ENCODE measurements at places on chromosomes 1 and 21.
A peak's percentile ranks its signal among the peaks of the same experiment; 100 is the strongest.

DNA sequence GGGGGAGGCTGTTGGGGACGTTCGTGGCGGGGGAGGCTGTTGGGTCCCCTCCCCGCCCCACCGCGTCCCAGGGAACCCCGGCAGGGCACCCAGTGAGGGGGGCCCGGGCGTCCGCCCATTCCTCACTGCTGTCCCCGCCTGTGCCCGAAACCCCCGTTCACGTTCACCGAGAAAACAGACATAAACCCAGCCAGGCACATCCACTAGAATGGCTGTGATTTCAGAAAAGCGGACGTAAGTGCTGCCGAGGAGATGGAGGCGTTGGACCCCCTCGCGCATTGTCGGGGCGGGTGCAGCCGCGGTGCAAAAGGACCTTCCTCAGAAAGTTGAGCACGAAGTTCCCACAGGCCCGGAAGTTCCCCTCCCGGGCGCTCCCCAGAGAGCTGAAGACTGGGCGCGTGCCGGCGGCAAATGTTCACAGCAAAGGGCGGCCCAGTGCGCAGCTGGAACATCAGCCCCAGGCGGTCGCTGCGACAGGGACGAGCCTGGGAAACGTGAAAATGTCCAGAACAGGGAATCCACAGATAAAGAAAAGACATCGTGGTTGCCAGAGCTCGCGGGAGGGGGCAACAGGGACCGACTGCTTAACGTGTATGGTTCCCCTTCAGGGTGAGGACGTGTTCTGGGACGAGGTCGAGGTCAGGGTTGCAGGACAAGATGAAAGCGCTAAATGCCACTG lies 18.5 kb upstream of the SAMD11 start:
- peak; percentile 31 for DNase-seq

- DNase-seq, result no peak
Measured at GRCh38 chr1:63557365-63557987, 34.2 kb downstream of the EFCAB7 start.

DNA sequence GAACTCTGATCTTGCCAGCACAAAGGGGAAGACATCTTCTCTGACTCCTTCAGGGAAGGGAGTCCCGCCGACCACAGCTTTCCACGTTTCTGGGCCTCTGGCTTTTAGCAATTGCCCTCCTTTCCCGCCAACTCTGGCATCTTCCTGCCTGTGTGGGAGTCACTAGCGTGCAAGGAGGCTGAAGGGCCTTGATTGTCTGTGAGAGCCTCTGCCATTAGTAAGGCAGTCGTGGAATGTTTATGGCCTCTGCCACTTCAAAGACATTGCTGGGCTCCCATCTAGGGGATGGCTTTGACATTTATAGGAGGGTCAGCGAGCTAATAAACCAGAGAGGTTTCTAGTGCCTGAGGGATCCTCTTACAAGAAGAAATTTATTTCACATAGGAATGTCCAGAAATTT lies 14.3 kb upstream of the PROK1 start:
- no peak for DNase-seq

DNA sequence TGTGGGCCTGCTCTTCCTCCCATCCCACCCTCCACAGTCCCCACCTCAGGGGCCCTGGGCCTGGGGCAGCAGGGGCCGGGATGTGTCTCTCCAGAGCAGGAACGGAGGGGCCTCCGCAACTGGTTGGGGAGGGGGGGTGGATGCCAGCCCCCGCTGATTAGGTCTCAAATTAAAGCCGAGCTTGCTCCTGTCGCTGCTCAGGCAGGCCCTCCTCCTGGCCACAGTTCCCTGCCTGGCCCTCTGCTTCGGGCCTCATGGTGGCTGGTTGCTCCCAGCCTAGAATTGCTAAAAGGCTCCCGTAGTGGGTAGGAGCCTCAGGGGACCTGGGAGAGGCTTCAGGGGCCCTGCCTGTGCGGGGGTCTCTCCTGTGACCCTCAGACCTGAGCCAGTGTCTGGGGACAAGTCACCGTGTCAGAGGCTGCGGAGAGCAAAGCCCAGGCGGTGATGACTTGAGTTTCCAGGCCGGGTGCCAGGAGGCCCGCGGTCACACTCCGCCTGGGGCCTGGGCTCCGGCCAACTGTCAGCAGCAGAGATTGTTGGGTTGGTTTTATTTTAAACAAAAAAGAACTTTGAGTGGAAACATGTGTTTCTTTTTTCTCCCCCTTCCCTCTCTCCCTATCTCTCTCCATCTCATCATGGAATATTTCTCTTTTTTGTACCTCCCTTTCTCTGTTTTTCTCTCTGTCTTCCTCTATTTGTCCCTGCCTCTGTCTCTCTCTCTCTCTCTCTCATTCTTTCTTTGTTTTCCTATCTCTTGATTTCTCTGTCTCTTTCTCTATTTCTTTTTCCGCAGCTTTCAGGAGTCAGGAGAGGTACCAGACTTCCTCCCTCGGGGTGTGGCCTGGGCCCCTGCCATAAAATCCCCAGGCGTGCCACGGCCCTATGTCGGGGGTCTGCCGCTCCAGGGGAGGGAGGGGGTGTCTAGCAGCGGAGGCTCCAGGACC lies 20.0 kb upstream of the EPHA2 start:
- no peak for DNase-seq

DNA sequence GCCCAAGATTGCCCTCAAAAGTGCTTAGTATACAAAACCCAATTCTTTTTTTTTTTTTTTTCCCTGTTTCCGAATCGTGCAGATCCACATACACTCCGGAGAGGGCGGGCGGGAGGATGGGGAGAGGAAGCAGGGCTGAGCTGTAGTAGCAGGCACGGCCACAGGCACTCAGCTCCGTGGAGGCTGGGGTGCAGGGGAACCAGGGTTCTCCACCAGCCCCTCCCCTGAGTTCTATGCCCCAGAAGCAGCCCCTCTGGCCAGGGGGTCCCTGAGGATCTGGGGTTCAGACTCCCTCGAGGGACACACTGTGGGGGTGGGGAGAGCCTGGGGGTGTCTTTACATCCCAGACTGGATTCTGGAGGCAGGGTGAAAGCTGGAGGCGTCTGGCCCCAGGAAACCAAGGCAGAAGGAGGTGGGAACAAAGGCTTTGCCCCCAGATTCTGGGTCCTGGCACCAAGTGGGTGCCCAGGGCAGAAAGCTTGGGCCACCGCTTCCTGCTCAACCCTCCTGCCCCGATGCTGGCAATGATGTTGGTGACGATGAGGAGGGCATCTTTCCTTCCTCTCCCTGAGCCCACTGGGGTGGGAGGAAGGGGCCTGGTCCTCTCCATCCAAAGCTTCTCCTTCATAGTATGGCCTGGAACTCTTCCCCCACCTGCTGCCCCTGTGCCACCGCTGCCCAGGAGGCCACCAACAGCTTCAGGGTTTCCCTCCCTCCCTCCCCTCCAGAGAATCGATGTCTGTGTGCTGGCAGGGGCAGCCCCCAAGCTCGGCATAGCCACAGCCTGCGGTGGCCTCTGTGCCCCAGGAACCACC lies 106.4 kb upstream of the TARDBP start:
- no peak for DNase-seq
